ENCODE measurements at places on chromosomes 2 and 18. TPM values are rescaled to one million over a fixed set of nuclear protein-coding genes. Genes with fewer than 3 reads are reported as not detected.

Gene DCDC2C
- not detected for total RNA-seq

Gene MXD1
- total RNA-seq = 4.5 TPM

Gene GPR39
- 0.90 TPM for total RNA-seq

Gene OTX1
- not detected for total RNA-seq

Gene RAB17
- 0.81 TPM for total RNA-seq

Gene PIEZO2
- 25.8 TPM for total RNA-seq

Gene THOC1
- total RNA-seq = 17.0 TPM

Gene CTNNA2
- not detected for total RNA-seq

Gene SUMO1
- 98.5 TPM for total RNA-seq

Gene VIL1
- not detected for total RNA-seq

Gene TTR
- not detected for total RNA-seq

Gene SLC14A1
- total RNA-seq = 0.49 TPM

Gene FOXI3
- not detected for total RNA-seq

Gene HOXD4
- total RNA-seq = not detected

Gene EIPR1
- total RNA-seq = 50.4 TPM

Gene VWC2L
- not detected for total RNA-seq

Gene GALR1
- total RNA-seq = not detected

Gene ABCG5
- total RNA-seq = not detected

Gene RGPD3
- total RNA-seq = 0.90 TPM

Gene PKP4
- total RNA-seq = 18.8 TPM

Gene NAT8
- not detected for total RNA-seq

Gene LRATD1
- 0.49 TPM for total RNA-seq

Gene RPRM
- not detected for total RNA-seq

Gene XPO1
- 70.3 TPM for total RNA-seq

Gene CXCR2
- total RNA-seq = not detected

Gene TNFAIP6
- total RNA-seq = 49.1 TPM

Gene ZSWIM2
- not detected for total RNA-seq

Gene AAMP
- 86.7 TPM for total RNA-seq

Gene TXNDC2
- total RNA-seq = 0.32 TPM

Gene CHRNG
- not detected for total RNA-seq

Gene ITGB6
- not detected for total RNA-seq

Gene SPR
- 22.7 TPM for total RNA-seq

Gene MAP2
- 3.4 TPM for total RNA-seq

Gene PROKR1
- total RNA-seq = not detected
